Large intestine (tissue), 12 donors: ENCODE measurements at places on chromosomes 12 and 14. TPM values are rescaled to one million over a fixed set of nuclear protein-coding genes. Genes with fewer than 3 reads are reported as not detected.

Gene LIN7A
- polyA plus RNA-seq, result 10.1 TPM

GRCh38 chr12:65093606-65094005 lies 27.5 kb downstream of the WIF1 start:
- no peaks in the 10 kb centered on the region for H3K4me1 ChIP-seq
- H3K36me3 ChIP-seq, result no peaks in the 10 kb centered on the region
- H3K4me3 ChIP-seq, result no peak overlapping the region
- no peak overlapping the region for H3K27ac ChIP-seq
- DNase-seq, result no peak

GRCh38 chr12:18424857-18425256 lies 163.5 kb downstream of the PIK3C2G start:
- no peaks in the 10 kb centered on the region for H3K4me1 ChIP-seq
- DNase-seq, result no peak
- no peaks in the 10 kb centered on the region for H3K36me3 ChIP-seq
- H3K4me3 ChIP-seq, result no peak overlapping the region

DNA sequence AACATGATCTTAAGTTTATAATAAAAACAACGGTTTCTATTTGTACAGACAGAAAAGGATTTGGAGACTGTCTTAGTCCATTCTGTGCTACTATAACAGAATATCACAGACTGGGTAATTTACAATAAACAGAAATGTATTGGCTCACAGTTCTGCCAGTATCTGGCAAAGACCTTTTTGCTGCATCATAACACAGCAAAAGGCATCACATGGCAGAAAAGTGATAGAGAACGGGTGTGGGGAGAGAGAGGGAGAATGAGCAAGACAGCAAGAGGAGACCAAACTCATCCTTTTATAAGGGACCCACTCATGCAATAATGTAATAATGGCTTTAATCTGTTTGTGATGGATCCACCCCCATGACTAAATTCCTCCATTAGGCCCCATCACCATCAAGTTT lies 17.0 kb upstream of the NUDT4 start:
- no peak overlapping the region for H3K4me3 ChIP-seq
- no peak overlapping the region for H3K27ac ChIP-seq
- H3K4me1 ChIP-seq, result no peaks in the 10 kb centered on the region
- DNase-seq, result no peak

GRCh38 chr12:16246264-16246663 lies 31.2 kb downstream of the SLC15A5 start:
- H3K36me3 ChIP-seq, result no peaks in the 10 kb centered on the region
- peaks cover 5% of the 10 kb centered on the region for H3K4me1 ChIP-seq
- DNase-seq, result no peak
- H3K27me3 ChIP-seq, result no peaks in the 10 kb centered on the region
- H3K27ac ChIP-seq, result no peak overlapping the region

DNA sequence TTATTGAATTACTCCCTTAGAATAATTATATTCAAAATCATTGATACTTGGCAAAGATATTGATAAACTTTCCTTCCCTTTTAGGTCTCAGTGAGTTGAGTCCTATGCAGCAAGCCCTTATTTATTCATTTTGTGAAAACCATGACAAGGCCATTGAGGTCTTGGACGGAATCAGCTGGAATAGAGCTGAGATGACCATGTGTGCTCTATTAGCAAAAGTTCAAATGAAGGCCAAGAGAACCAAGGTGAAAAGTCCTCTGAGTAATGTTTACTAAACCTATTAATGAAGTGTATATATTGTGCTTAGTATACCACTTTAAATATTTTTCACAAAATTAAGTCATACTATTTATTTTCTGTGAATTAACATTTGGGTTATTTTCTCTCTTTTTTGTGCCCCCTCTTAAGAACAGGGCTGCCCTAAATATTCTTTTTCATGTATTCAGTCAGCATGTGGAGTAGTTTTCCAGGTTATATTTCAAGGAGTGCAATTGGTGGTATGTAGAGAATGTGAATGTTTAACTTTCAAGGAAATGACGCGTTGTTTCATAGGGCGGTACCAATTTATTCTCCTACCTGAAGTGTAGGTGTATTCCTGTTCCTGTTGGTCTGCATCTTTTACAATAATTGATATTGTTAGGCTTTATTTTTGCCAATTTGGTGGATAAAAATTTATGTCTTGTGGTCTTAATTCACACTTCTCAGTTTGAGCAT lies 201.4 kb downstream of the TTC6 start:
- no peaks in the 10 kb centered on the region for H3K27me3 ChIP-seq
- no peak overlapping the region for H3K4me3 ChIP-seq
- no peaks in the 10 kb centered on the region for H3K36me3 ChIP-seq
- no peak overlapping the region for H3K27ac ChIP-seq

Gene PTPN6
- polyA plus RNA-seq, result 34.6 TPM

Gene KRT78
- polyA plus RNA-seq, result not detected

Gene CCDC196
- 0.72 TPM for polyA plus RNA-seq

Gene GRIN2B
- polyA plus RNA-seq, result 0.04 TPM

GRCh38 chr12:124592481-124593160 lies 25.2 kb upstream of the NCOR2 start:
- H3K27me3 ChIP-seq, result no peaks in the 10 kb centered on the region
- no peak for DNase-seq
- no peak overlapping the region for H3K27ac ChIP-seq
- no peaks in the 10 kb centered on the region for H3K36me3 ChIP-seq
- no peak overlapping the region for H3K4me3 ChIP-seq

DNA sequence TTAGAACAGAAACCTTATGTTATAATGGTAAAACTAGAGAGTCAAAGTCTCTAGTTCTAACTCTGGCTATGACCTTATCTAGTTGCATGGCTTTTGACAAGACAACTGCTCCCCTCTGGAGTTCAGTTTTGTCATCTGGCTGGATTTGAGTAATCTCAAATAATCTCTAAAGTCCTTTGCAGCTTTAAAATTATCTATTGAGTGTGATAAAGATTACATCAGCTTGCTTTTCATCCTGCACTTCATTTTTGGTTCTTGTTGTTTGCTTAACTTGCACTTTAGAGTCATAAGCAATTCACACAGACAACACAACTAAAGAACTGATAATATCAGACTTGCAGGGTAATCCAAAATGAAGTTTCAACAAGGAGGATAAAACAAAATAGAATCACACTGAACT lies 2.3 kb downstream of the AKAP5 start:
- DNase-seq, result no peak
- H3K27ac ChIP-seq, result peak overlapping the region; percentile 59
- H3K4me1 ChIP-seq, result peaks cover 15% of the 10 kb centered on the region

DNA sequence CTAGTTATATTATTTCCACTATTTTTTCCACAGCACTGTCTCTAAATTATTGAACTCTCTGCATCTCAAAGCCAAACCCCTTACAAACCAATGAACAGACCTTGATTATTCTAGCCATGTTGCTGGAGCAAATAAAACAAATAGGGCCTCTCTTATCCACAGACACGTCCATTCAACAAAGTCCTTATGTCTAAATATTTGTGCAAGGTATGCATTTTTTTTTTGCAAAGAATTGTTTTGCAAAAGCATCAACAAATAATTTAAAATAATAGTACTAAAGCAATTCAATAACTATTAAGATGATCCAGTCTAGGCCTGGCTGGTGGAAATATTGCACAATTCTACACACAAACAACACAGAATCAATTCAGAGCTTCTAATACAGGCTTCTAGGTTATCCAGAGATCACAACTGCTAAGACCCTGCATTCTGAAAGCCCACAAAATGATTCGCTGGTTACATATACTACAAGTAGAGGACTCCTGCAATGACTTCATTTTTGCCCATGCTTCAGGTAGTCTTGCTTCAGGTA lies 221.0 kb downstream of the SLC25A21 start:
- H3K4me3 ChIP-seq, result no peak overlapping the region
- H3K27ac ChIP-seq, result no peak overlapping the region
- no peaks in the 10 kb centered on the region for H3K4me1 ChIP-seq
- no peaks in the 10 kb centered on the region for H3K27me3 ChIP-seq
- DNase-seq, result no peak
- no peaks in the 10 kb centered on the region for H3K36me3 ChIP-seq

Gene NKX2-8
- not detected for polyA plus RNA-seq

Gene DENR
- polyA plus RNA-seq, result 59.1 TPM

- no peak overlapping the region for H3K27ac ChIP-seq
- no peaks in the 10 kb centered on the region for H3K36me3 ChIP-seq
- no peak overlapping the region for H3K4me3 ChIP-seq
- H3K27me3 ChIP-seq, result no peaks in the 10 kb centered on the region
Measured at GRCh38 chr14:87067061-87067460, 925.9 kb downstream of the GALC start.

Gene BCDIN3D
- 6.1 TPM for polyA plus RNA-seq

Gene ASIC1
- 4.7 TPM for polyA plus RNA-seq

GRCh38 chr12:78095623-78096022 lies 264.9 kb downstream of the NAV3 start:
- H3K27me3 ChIP-seq, result no peaks in the 10 kb centered on the region
- no peak overlapping the region for H3K4me3 ChIP-seq
- H3K36me3 ChIP-seq, result no peaks in the 10 kb centered on the region
- no peak for DNase-seq

Gene TMEM233
- polyA plus RNA-seq, result 0.51 TPM

Gene KLRF1
- 1.5 TPM for polyA plus RNA-seq

- H3K27ac ChIP-seq, result no peak overlapping the region
- H3K36me3 ChIP-seq, result peaks cover 40% of the 10 kb centered on the region
Measured at GRCh38 chr12:124780336-124780735, 83.3 kb downstream of the SCARB1 start.

Gene TAS2R19
- polyA plus RNA-seq, result 0.87 TPM

DNA sequence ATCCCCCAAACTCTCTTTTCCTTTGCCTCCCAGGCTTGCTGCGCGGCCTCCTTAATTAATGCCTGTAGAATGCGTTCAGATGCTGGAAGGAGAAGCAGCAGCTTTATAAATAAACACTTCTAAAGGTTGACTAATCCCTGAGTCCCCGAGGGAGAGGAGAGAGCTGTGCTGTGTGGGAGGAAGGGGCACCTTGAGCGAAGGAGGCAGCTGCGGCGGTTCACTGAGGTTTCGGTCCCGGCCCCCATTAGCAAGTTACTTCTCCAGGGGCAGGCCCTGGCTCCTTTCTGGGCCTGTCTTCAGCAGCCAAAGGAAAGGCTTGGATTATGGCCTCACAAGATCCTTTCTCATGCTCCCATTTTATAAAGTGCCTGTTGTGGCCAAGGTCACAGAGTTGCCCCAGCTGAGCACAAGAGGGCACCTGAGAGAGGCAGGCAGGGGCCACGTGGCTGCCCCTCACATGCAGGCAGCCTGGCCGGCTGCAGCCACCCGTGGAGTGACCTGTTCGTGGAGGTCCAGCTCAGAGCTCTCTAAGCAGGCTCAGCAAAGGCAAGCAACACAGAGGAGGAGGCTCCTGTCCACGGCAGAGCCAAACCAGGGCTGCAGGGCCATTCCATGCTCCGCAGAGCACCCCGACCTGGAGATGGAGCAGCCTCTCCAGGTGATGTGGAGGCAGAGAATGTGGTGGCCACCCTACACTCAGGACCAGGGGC lies 15.0 kb upstream of the CACNA2D4 start:
- H3K36me3 ChIP-seq, result peaks cover 6% of the 10 kb centered on the region
- H3K4me1 ChIP-seq, result no peaks in the 10 kb centered on the region
- no peak for DNase-seq

GRCh38 chr12:105945880-105946279 lies 192.9 kb downstream of the NUAK1 start:
- no peak overlapping the region for H3K27ac ChIP-seq
- no peak for DNase-seq
- peaks cover 4% of the 10 kb centered on the region for H3K27me3 ChIP-seq
- no peaks in the 10 kb centered on the region for H3K4me1 ChIP-seq
